ENCODE measurements at places on chromosomes 6 and 20.

- DNase-seq: no peak
These were observed 128.8 kb upstream of the CD93 start for GRCh38 chr20:23214903-23215302.

GRCh38 chr6:111680015-111680712, 74.5 kb upstream of the TRAF3IP2 start:
- no peak for DNase-seq

DNA sequence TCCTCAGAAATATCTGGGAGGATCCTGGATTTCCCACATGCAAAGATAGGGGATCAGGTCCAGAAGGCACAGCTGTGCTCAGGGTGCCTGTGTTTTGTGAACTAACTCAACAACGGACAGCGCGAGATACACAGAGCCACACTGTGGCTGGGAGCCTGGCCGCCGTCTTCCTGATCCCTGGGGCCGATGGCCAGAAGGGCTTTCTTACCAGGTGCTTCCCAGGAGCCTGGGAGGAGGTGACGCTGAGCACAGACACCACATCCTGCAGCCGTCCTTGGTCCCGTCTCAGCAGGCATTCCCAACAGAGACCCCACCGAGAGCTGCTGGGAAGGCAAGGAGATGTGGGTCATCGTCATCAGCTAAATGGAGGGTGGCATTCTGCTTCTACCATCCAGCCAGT, 144.6 kb upstream of the AFDN start:
- no peak for DNase-seq

DNA sequence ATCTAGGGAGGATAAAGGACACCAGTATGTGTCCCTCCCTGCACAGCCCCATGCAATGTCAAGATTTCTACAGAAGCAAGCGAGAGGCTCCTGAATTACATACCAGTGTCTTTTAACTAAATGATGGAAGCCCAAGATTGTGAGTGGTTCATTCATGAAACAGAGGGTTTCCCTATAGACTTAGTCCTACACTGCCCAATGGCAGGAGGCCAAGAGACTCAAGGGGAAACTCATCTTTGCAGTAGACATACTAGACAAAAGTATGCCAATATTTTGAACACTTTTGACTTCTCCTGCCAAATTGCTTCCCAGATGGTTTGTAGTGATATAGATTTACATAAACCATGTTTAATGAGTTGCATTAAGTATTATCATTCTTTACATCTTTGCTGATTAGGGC, 557.2 kb upstream of the JAG1 start:
- no peak for DNase-seq

DNA sequence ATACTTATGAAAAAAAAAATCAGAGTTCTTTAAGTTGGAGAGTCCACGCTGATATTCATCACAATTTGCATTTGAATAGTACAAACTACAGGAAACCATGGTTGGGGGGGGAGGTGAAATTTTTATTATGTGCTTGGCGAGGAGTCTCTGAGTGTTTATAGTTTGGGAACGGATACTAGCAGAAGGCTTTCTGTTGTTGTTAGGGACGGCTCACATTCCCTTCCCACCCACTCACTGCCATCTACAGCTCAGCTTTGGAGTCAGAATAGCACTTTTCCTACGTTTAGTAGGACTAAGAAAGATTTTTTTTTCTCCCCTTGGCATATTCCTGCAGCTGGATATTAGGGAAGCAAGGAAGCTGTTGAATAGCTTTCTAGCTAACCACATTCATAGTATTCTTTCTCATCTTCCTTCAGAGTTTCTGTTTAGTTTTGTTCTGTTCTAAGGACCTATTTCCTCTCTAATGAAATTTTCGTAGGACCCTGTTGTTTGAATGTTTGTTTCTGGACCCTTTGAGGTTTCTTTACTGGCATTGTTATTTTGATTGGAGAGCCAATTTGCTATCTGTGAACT, 235.1 kb upstream of the ZNF217 start:
- no peak for DNase-seq

DNA sequence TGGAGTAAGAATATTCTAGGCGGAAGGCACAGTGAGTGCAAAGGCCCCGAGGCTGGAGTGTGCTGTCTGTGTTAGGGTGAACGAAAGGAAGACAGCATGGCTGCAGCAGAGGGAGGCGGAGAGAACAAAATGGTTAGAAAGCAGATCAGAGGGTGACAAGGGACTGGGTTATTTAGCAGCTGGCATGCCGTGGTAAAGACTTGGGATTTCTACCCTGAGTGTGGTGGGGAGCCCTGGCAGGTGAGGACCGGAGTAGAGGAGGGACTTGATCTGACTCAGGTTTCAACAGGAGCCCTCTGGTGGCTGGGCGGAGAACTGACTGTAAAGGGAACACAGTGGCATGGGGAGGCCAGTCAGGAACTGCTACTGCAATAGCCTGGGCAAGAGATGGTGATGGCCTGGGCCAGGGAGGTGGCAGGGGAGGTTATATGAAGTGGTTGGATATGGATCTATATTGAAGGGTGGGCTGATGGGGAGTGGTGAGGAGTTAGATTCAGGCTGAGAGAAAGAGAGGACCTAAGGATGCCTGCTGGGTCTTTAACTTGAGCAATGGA, 38.0 kb downstream of the PIM1 start:
- DNase-seq: peak; percentile 19

DNA sequence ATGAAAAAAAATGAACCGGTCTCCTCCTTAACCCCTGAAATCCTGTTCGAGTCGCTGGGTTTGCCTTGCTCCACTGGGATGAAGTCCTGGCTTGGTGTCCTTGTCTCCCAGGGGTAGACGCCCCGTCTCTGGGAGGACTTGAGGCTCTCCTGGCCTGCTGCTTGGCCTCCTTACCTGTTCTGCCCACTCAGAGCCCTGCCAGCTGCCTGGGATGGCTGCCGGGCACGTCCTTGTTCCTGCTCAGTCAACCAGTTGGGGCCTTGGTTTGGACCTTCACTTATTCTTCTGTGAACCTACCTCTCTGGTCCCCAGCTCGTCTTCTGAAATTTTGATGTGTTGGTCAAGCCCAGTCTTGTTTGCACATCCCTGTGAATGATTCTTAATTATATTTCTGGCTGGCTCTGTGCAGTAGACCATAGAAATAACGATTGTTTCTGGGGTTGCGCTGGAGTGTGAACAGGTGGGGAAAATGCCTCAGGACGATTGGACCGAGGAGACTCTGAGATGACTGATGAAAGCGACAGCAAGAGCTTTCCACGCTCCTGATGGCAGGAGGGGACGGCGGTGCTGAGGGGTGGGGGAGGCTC, 126.5 kb upstream of the ESR1 start:
- DNase-seq: no peak

- no peak for DNase-seq
These were observed 1.4 kb downstream of the FAM83B start for GRCh38 chr6:54847799-54848597.

DNA sequence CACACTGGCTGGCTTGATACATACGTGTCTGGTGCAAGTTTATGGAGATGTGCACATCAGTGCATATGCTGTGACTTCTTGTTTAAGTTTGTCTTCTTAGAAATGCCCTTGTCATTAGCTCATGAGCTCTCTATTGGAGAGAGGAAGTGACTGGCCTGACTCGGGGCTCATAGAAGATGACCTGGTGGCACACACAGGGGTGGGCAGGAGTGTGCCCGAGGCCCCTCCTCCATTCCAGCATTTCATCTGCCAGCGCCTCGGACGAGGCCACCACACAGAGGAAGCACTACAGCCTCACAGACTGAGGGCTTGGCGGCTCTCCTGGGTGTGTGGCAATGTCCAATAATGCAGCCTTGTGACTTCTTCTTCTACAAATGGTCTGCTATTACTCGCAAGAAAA, 109.7 kb downstream of the FAM120B start:
- no peak for DNase-seq

DNA sequence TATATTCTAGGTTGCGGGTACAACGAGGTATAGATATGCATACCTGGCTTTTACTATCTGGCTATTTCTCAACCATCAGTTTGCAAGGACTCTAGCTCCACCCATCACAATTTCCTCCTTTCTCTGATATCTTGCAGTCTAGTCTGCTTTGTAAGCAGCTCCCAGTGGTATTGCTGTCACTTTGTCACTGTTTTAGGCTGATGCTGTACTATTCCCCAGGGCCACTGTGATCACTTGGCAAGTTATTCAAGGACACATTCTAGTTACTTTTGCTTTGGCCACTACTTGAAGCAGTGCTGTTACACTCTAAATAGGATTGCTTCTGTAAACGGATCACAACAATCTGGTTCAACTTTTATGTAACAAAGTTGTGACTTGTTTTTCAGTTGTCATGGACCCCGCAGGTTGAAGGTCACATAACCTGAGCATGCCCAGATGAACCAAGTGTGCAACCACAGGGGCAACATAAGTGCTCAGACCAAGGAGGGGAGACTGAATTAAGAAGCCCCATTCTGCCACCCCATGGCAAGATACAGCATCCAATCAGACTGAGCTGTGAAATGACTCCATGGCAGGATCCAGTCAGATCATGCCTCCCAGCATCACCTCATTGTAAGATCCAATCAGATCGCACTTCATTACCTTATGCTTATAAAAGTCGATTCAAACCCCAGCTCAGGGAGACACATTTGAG, 588.4 kb upstream of the CITED2 start:
- no peak for DNase-seq

DNA sequence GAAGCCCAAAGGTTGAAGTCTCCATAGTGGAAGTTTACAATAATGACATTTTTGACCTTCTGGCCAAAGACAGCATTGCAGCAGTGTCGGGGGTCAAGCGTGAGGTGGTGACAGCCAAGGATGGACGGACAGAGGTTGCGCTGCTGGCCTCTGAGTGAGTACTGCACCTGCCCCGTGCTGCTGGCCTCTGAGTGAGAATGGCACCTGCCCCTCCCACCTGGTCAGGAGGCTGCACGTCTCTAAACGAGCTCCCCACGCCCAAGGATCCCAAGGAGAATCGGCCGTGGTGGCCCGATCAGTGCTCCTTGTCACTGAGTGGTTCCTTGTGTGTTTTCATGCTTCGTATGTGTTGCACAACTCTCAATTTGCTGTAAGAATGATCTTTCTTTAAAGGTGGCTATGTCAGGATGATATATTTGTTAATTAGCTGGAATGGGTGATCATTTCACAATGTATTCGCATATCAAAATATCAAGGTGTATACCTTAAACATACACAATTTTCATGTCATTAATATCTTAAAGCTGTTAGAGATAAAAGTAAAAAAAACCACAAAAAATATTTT, 40.4 kb downstream of the FRMD1 start:
- DNase-seq: no peak

GRCh38 chr6:16432075-16433032, 194.0 kb downstream of the GMPR start:
- DNase-seq: no peak

- no peak for DNase-seq
These were observed 215.8 kb downstream of the TMEM242 start for GRCh38 chr6:157107571-157107914.

DNA sequence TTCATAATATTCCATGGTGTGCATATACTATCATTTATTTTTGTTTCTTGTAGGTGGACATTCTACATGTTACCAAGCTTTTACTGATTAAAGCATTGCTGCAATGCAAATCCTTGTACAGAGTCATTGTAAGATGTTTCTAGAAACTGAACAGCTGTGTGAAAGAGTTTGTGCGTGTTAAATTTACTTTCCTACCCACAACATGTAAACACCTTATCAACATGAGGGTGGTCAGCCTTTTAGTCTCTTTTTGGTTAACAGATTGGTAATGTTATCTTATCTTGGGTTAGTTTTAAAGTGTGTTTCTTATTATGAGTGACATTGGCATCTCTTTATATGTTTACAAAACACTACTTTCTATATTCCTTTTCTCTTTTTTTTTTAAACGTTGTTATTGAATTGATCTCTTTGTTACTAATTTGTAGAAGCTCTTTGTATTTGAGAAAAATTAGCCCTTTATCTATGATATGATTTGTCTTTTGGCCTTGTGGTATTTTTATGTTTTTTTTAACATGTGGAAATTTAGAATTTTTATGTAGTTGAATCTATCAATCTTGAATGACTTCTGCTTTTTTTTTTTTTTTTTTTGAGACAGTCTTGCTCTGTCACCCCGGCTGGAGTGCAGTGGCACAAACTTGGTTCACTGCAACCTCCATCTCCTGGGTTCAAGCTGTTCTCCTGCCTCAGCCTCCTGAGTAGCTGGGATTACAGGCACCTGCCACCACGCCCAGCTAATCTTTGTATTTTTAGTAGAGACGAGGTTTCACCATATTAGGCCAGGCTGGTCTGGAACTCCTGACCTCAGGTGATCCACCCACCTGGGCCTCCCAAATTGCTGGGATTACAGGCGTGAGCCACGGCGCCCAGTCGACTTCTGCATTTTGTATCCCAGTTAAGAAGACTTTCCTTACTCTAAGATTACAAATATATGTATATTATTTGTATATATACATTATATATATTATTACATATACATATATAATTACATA, 112.1 kb downstream of the TCP11 start:
- no peak for DNase-seq

DNA sequence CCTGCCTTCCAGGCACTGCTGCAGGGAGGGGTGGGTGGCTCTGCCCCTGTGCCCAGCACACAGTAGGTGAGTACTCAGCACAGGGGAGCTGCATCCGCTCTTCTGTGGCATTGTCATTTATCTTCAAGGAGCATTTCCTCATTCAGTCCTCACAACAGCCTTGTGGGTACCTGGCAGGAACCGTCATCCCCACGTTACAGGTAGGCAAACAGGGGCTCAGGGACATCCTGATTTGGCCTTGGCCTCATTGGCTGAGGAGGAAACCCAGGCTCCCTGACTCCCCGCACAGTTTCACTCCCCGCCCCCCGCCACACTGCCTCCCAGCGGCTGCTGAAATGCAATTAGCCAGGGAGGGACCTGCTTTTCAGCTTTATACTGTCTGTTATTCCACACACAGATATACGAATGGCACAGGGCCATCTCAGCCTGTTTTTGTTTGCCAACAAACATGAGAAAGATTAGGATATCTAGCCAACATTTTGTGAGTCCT, 24.2 kb upstream of the PNPLA1 start:
- DNase-seq: no peak

All from NCI-H1092 (cell line).